Activated T-cell treated with anti-CD3 and anti-CD28 coated beads for 48 hours (primary cell): ENCODE measurements at places on chromosomes 1 and 21.

GRCh38 chr1:193489191-193489590 is 302.8 kb upstream of the B3GALT2 start:
- no peak for DNase-seq

DNA sequence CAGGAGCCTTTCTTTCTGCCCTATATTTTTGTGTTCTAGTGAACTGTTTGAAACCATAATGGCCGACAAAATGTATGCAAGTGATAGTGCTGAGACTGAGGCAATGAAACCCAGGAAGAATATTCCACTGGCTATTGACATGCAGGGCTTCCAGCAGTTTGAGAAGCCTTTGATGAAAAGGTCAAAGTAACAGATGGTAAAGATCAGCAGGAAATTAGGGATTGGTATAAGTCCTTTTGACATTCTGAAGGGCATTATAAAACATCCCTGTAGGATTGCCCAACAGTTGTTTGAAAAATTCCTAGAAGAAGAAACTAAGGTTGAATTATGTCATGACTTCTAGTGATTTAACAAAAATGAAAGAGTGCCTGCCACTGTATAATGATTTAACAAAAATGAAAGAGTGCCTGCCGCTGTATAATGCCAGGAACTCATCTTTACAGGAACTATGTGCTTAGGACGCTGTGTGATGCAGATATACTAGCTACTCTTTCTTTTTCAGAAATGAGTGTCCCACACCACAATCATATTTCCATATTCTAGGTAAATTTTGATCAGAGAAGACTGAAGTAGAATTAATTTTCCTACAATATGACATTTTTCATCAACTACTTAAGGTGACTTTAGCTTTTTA is 283.9 kb upstream of the ST6GALNAC5 start:
- DNase-seq: no peak

DNA sequence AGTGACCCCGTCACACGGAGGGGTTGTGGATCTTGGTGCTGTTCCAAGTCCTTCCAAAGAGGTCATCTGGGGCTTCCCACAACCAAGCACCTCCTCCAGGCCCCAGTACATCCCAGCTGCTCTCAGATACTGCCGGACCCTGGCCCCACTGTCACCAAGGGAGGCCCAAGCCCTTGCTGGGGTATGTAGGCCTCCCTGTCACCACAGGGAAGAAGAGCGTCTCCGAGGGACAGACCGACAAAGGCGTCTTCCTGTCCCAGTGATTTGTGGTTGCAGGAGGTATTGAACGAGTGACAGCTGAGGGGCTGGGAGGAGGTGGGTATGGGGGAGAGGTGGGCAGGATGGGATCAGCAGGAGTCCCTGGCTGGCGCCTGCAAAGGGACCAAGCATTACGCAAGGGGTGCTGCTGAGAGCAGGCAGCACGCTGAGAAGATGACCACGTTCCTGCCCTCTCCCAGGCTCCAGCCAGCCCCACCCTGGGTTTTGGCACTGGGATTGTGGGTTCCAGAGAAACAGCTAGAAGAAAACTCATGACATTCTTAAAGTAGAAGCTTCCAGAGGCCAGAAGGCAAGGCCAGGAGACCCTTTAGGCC is 29.7 kb downstream of the LRP8 start:
- DNase-seq: no peak

- DNase-seq: no peak
Measured at GRCh38 chr1:219639876-219640577, 27.1 kb upstream of the ZC3H11B start.

DNA sequence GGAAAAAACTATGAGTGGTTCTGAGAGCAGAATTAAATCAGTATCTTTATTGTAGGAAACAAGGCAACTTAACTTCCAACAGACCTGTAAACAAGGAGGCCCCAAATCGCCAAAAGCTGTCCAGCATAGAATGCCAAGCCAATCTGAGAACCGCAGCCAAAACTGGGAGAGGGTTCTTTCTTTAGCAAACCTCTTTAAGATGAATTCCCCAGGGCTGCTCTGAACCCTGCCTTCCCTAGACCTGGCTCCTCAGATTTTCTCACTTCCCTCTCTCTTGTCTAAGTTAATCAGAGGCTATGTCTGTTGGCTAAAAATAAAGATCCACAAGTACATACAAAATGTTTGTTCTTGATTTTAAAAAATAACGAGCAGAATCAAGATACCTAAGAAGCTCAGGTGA is 141.4 kb downstream of the SMYD3 start:
- DNase-seq: no peak

DNA sequence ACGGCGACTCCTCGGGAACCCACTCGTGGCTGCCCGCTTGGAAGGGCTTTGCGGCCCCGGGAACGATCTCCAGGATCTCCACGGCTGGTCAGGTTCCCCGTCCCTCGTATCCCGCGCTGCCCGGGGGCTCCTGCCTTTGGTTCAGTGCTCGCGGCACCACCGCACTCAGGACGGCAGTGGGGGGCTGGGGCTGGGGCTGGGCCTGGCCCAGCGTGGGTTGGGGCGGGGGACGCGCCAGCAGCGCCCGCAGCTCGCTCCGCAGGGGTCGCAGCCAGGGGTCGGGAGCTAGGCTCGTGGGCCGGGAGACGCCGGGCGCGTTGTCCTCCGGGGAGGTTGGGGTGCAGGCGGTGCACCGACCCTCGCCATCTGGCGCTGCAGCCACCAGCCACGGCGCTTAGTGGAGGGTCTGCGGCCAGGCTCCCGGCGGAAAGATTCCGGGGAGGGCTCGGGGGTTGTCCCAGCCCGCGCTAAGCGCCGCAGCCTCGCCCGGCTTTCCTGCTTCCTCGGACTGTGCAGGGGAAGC is 8.9 kb downstream of the SIM2 start:
- DNase-seq: no peak

DNA sequence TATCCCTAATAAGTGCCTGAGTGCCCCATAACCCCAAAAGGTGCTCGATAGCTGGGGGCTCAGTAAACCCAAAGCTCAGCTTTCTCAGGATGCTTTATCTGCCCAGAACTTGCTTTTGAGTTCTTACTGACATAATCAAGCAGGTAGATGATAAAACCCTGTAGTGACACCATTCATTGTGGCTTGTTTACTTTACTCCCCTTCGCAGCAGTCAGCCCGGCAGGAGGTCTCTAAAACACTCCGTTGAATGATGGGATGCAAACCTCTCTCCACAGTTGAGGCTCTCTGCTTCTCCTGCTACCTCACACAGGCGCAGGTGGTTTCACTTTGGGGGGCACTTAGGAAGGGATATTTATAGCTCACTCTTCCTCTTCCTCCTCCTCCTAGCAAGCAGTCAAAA is 349.4 kb downstream of the HLX start:
- no peak for DNase-seq

GRCh38 chr1:81760477-81761097 is 40.1 kb upstream of the ADGRL2 start:
- no peak for DNase-seq

DNA sequence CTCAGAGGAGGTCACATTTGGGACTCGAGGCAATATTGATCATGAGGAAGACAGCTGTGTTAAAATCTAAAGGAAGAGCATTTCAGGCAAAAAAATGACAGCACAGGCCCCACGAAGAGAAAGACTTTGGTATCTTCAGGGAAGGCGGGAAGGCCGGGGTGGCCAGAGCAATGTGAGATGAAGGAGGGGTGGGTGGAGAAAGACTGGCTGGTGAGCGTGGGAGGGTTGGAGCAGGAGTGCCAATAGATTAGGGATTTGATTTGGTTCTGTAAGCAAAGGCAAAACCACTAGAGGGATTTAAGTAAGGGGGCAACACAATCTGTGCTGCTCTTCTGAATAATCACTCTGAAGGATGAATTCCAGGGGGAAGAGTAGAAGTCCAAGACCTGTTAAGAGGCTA is 48.0 kb upstream of the BCL9 start:
- DNase-seq: no peak

- DNase-seq: no peak
Measured at GRCh38 chr1:223350361-223350908, 13.5 kb downstream of the SUSD4 start.

DNA sequence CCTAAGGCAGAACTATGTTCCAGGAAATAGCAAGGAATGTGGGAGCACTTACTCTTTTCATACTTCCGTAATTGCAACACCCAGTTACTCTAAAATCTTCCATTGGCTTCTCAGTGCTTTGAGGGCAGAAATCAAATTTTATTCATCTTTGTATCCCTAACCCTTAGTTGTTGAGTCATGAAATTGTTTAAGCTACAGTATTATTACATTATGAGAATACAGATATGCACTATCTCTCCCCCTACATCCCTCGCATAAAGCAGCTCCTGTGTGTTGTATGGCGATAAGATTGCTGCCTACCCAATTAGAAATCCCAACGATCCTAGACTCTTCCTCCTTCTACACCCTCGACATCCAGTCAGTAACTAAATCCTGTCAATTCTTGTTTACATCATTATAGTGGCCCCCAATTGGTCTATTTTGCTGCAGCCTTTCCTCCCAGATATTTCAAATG is 2.6 kb downstream of the AIDA start:
- DNase-seq: no peak

GRCh38 chr21:20999659-21000058 is 1.4 kb downstream of the NCAM2 start:
- DNase-seq: no peak

DNA sequence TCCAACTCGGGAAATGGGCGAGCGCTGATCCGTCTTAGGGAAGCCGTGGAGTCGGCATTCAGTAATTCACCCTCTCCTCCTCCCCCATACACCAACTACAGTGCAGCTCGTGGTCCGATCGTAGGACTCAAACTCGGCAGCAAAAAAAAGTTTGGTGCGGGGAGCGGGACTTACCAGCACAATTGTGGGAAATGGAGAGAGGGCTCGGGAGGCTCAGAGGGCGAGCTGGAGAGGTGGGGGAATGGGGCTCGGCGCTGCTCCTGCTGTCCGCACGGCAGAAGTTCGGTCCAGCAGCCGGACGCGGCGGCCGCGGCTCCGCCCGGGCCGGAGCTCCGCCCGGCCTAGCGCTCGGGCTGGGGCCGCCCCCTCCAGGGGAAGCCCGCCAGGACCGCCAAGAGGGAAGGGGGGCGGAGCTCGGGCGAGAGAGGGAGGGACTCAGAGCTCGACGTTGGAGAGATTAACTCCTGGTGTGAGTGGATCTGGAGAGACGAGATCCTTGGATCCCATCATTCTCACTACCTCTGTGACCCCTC is 676 bp upstream of the PIAS3 start:
- peak; percentile 75 for DNase-seq

GRCh38 chr1:113998361-113998760 is 19.1 kb downstream of the OLFML3 start:
- DNase-seq: no peak

DNA sequence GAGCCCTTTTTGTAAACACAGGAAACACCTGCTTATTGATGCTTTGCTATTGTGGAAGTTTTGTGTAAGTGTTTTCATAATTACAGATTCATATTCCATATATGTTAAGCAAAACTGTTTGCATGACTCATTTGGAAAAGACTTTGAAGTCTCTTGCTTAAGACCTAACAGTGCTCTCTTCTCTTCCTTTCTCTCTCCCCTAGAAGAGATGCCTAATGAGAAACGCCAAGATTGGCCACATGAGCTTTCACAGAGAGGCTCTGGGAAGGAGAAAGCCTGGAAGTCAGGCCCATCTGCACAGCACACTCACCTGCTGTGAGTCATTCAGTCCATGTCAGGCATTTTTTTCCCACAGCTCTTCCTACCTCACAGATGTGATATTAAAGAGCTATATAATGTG is 101.6 kb upstream of the PALMD start:
- DNase-seq: no peak

DNA sequence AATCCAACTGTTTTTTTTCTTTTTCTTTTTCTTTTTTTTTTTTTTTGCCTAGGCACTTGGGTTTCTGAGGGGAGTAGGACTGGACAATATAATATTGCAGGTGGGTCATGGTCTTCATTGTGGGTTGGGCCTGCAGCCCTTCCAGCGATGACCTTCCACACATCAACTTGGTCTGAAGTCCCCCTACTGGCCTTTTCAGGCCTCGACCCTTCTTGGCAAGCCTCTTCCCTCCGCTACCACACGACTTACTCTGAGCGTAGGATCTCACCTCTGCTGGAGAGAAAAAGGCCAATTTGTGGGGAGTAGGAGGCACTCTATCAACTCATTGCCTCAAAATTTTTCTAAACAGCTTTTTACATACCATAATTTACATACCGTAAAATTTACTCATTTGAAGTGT is 51.1 kb upstream of the GRIK3 start:
- DNase-seq: no peak

GRCh38 chr1:89649783-89650182 is 16.9 kb downstream of the LRRC8C start:
- DNase-seq: no peak

GRCh38 chr1:67855961-67856360 is 22.7 kb upstream of the GNG12 start:
- DNase-seq: no peak

GRCh38 chr1:153505576-153505975 is 30.2 kb downstream of the S100A6 start:
- DNase-seq: no peak

- DNase-seq: no peak
Measured at GRCh38 chr1:1020000-1020404, at the start of gene AGRN. Gene AGRN (plus strand): TSS chr1:1020120. CDS start chr1:1020173, 53 bp downstream.

GRCh38 chr1:114756009-114756892 is 1.5 kb downstream of the CSDE1 start:
- no peak for DNase-seq

DNA sequence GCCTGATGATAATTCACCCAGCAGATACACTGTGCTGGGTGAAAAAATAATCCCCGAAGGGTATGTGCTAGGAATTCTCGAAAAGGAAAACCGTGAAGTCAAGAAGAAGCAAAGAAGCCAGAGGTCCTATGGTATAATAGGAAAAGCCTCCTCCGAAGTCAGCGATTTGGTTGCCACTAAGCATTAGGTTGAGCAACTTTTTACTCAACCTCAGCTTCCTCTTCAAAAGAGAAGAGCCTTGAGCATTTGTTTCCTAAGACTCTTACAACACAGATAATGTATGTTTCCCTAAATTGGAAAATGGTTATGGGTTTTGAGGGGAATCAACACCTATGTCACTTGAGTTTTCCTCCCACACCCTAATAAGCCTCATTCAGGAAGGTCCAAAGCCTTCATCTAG is 21.3 kb upstream of the MNDA start:
- DNase-seq: no peak

- no peak for DNase-seq
Measured at GRCh38 chr1:162218975-162219374, 149.5 kb downstream of the NOS1AP start.

DNA sequence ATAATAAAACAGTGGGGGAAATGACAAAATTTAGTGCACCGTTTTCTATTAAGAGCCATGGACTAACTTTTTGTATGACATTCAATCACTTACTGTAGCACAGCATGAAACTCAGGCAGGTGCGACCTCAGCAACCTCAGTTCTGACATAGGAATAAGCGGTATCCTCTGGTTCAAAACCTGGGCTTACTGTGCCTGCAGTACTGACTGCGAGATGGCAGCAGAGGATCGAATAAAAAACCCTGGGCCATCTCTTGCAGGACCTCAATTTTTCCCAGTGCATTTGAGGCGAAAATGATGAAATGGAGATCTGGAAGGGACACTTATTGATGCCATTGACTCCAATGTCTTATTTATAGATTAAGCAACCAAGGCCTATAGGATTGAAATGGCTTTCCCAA is 214.7 kb downstream of the ADGRL2 start:
- DNase-seq: no peak

DNA sequence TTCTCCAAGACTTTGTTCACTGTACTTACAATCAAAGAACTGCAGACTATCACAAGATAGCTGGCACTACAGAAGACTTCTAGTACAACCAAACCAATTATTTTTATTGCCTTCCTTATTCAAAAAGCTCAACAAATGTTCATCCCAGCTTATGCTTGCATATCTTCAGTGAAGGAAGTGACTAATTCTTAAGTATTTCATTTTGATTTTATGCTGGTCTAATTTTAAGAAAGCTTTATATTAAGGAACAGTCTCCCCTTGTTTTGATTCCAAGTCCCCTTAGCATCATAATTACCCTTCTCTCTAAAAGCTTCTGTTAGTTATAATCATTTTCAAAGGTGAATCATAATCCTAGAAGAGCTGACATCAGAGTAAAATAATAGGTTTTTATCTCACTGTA is 132.9 kb downstream of the LRRIQ3 start:
- DNase-seq: no peak
